Stimulated activated CD8-positive, alpha-beta memory T cell treated with anti-CD3 and anti-CD28 coated beads, Interleukin-15, amount 100 ng/mL, for 24 hours (primary cell): ENCODE measurements at places on chromosomes 7 and 10.

GRCh38 chr10:73893426-73893825, 17.5 kb upstream of the PLAU start:
- no peak for DNase-seq

- no peak for DNase-seq
Observed at GRCh38 chr7:104773796-104774195, 240.2 kb upstream of the KMT2E start.

DNA sequence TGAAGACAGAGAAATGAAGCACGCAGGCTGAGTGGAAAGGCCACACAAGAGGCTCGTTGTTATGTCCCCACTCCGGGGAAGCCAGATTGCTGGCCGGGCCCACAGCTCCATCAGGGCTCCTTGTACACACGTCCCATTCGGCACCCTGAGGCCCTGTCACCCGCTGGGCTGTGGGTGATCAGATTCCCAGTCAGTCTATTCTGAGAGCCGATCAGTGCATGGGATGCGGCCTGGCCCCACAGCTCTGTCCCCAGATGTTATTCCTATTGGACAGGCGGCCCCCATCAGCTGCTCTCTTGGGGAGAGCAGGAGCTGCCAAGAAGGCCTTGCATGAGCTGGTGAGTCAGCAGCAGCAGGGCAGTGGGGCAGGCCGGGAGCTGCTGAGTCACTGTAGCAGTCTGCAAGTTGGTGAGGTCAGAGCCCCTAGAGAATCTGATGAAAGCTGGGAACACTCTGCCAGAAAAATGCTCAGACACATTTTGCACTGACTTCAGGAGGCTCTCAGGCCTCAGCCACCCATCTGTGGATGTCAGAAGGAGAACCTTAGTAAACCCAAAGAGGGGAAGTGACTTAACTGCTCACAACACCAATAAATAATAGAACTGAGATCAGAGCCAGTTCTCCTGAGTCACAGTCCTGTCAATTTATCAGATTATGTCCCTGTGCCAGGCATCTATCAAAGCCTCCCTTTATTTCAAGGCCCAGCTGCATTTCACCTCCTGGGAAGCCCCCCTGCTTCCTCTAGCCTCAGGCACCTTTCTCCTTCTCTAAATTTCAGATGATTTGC, 9.4 kb upstream of the PSAP start:
- DNase-seq = no peak

DNA sequence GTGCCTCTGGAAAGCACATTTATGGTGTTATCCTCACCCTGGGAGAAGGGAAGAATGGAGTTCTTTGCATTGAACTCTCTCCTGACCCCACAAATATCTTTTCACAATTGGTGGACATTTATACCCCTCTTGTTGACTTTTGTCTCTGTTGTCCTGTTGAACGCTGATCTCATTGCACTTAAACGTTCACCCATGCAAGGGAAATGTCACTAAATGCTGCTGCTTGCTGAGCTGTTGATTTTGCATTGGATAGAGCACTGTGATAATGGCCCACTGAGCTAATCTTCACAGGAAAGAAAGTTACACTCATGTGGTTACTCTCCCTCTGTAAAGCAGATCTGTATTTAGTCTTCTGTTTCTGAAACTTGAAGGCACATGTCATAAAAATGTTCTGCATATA, 133.4 kb downstream of the FZD1 start:
- no peak for DNase-seq
